ENCODE measurements at places on chromosomes 5 and 9.

- no peak for DNase-seq
Observed at GRCh38 chr9:33311953-33312352, 21.6 kb downstream of the NFX1 start.

DNA sequence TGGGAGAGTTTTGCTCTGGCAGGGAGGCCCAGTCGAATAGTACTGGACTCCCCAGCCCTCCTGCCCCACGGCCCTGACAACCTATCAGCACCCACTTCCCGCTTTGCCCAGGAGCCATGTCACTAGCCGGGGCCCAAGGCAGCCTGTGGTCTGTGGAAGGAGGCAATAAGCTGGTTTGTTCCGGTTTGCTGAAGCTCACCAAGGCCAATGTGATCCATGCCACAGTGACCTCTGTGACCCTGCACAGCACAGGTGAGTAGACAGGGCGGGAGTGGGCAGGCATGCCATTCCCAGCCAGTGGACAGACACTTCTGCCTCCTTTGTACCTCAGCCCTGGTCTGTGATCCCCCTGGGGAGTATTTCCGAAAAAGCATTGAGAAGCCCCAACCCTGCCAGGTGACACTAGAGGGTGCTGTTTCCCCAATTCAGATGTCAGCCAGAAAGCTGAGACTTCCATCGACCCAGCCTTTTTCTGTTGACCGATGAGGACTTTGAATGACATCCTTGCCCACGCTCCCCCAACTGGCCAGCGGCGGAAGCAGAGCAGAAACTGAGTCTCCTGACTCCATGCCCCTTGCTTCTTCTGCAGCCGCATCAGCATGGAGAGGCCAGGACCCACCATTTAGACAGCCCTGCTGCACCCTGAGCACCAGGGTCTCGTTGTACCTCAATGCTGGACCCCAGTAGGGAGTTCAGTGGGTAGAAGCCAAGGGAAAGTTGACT is 9.6 kb downstream of the PCYOX1L start:
- no peak for DNase-seq

DNA sequence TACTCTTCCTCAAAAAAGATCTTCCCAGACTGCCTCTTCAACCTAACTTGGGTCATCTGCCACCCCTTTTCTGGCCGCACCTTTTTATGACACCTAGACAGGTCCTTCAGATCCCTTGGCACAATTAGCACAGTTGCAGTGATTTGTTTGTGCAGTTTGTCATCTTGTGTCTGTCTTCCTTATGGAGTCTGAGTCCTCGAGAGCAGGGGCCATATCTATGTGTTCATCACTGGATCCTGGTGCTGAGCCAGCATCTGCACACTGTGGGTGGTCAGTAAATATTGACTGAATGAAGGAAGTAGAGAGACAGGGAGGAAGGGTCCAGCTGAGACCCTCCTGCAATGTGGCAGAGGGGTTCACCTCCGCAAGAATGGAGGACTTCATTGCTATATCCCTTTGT is 14.4 kb downstream of the ERGIC1 start:
- no peak for DNase-seq

DNA sequence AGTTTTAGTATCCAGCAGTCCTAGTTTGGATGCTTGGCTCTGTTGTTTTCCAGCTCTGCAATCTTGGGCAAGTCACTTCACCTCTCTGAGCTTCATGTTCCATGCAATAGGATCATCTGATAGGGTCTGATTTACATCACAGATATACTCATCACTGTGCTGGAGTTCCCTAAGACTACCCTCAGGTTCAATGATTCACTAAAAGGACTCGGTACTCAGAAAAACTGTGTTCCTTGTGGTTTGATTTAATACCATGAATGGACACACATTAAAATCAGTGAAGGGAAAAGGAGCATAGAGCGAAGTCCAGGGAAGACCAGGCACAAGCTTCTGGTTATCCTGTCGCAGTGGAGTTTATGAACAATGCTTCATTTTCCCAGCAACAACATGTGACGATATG is 119.9 kb upstream of the EFNA5 start:
- DNase-seq: no peak

DNA sequence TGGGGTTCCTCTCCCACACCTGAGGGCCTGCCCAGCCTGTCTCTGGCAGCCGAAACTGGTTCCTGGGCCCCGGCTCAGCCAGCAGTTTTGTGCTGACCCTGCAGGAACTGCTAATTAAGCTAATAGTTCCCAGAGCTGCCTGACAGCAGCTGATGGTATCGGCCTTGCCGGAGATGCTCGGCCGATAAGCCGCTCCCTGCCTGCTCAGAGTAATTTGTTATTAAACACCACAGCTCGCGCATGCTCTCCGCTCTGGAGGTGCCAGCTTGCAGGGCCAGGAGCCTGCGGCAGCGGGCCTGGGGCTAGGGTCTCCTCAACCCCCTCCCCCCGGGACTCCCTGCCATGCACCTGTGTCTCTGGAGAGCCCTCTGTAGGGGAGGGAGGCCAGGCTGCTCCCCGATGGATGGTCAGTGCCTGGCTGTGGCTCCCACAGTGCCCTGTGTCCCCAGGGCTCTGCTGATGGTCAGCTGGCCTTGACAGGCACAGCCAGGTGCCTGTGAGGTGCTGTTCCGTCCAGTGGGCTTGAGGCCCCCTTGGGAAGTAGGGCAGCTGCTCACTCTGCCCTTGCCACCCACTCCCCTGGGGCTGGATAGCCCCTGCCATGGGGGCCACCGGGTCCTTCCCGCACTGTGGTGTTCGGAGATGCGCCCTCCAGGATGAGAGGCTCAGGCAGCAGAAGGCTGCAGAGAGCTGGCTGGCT is 41.7 kb downstream of the RXRA start:
- no peak for DNase-seq

DNA sequence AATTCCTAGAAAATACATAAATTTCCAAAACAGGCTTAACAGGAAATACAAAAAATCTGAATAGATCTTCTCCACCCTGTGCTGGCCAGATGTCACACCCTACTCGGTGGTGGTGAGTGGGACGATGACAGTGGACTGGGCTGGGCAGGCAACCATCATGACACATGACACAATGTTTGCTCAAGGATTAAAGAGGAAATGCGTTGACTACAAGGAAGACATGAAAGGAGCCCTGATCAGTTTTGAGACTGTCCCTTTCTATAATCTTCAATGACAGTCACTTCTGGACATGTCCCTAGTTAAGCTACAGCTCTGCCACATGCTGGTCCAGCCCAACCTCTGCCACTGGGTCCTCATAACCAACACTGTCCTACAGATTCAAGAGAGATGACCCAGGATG is 99.8 kb downstream of the ZDHHC21 start:
- DNase-seq: no peak

- no peak for DNase-seq
Observed at GRCh38 chr5:152638996-152639552, 234.0 kb upstream of the NMUR2 start.

GRCh38 chr5:155765715-155766114 is 561.2 kb upstream of the SGCD start:
- no peak for DNase-seq

GRCh38 chr9:73042155-73042554 is 89.3 kb upstream of the ALDH1A1 start:
- no peak for DNase-seq

GRCh38 chr5:173719731-173720082 is 103.3 kb upstream of the BOD1 start:
- DNase-seq: no peak

GRCh38 chr5:152511120-152511519 is 106.0 kb upstream of the NMUR2 start:
- no peak for DNase-seq

Measured in cerebellar nuclear complex (tissue), 1 donor.